Activated T-helper 2 cell treated with anti-CD3 and anti-CD28 coated beads, Interferon-gamma antibody, Interleukin-2, Interleukin-4, amounts not matched to agents 10 μg/mL and 5 μg/mL and 100 μg/mL, durations not matched to agents 14 hours and 24 hours and 36 hours (primary cell): ENCODE measurements at places on chromosomes 12 and 14. TPM values are rescaled to one million over a fixed set of nuclear protein-coding genes. Genes with fewer than 3 reads are reported as not detected.
A peak's percentile ranks its signal among the peaks of the same experiment; 100 is the strongest.

DNA sequence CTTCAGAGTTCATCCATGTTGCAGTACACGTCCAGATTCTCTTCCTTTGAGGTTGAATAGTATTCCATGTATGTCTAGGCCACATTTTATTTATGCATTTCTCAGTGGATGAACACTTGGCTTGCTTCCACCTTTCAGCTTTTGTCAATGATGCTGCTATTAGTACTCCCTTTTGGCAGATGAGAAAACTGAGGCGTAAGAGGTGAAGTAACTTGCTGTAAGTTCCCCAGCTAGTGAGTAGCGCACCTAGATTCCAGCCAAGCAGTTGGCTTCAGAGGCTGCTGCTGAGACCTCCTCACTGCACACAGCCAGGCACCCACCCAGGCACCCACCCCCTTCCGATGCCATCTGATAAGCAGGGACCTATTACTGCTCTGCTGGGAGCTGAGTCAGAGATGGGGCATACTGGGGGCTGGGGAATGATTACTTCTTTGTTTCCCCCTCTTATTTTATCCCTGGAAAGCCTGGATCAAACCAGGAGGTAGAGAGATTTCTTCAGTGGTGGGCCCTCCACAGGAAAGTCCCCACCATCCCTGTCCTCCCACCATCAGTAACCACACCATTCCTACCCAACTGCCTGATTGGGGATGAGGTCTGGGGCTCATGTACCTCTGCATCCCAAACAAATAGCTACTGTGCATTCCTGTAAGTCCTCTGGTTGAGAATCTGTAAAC lies 234.6 kb downstream of the PCNX1 start:
- no peak for DNase-seq
- H3K27ac ChIP-seq: peak overlapping the region; percentile 95
- peaks cover 61% of the 10 kb centered on the region for H3K4me1 ChIP-seq
- H3K4me3 ChIP-seq: peak overlapping the region; percentile 42
- no peaks in the 10 kb centered on the region for H3K36me3 ChIP-seq

RIPK3 gene
- total RNA-seq: 13.2 and 15.4 TPM in 2 replicates

DNA sequence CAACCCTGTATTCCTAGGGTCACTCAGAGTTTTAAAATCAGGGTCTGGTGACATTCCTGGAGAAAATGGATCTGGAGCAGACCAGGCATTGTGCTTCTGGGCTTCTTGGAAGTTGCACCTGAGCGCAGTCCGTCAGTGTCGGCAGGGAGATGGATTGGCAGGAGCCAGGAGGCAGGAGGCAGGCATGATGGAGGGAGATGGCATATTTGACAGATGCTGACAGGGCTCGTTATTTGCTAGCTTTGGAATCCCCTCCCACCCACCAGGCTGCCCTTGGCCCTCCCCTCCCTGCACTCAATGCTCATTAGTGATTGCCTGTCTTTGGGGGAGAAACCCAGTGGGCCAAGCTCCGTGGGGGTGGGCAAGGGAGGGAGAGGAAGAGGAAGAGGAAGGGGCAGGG lies 4.7 kb downstream of the CISTR start:
- no peak for DNase-seq
- H3K4me3 ChIP-seq: no peak overlapping the region
- no peak overlapping the region for H3K27ac ChIP-seq
- H3K27me3 ChIP-seq: peaks cover 35% of the 10 kb centered on the region
- peaks cover 16% of the 10 kb centered on the region for H3K4me1 ChIP-seq

KCNA5 gene
- not detected in 2 replicates for total RNA-seq

DNA sequence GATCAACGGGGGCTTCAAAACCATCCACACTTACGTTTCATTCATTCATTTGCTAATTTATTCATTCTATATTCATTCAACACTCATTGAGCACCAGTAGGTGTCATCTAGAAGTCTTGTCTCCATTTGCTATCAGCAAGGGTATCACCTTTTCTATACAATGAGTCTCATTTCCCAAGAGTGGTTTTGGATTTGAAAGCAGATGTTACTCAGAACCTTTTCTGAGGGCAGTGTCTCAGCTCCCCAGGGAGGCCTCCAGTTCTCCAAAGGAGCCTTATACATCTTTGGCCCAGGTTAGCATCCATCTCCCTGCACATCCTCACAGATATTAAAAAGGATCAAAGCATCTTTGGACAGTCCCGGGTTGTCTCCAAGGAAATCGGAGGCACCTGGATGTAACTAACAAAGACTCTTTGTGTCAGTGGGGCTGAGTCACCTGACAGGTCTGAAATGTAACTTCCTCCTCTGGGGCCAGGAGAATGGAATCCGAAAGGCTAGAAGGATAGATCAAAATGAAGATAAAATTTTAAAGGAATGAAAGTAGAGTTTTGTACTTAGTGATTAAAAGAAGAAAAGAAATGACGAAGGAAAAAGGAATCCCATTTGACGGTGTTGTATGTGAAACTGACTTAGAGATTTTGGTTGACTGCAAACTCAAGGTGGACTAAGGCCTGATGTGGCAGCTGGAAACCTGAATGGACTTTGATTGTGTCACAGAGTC lies 103.0 kb downstream of the VCPKMT start:
- no peak for DNase-seq
- peaks cover 19% of the 10 kb centered on the region for H3K36me3 ChIP-seq
- peaks cover 20% of the 10 kb centered on the region for H3K4me1 ChIP-seq
- no peaks in the 10 kb centered on the region for H3K27me3 ChIP-seq
- H3K27ac ChIP-seq: no peak overlapping the region

GRCh38 chr12:65642061-65642661 lies 182.1 kb upstream of the HMGA2 start:
- no peak overlapping the region for H3K27ac ChIP-seq
- H3K4me3 ChIP-seq: no peak overlapping the region
- H3K4me1 ChIP-seq: no peaks in the 10 kb centered on the region
- DNase-seq: no peak
- no peaks in the 10 kb centered on the region for H3K36me3 ChIP-seq

TMTC1 gene
- total RNA-seq: 1.4 TPM in 2 replicates

POP5 gene
- 64.3 and 65.7 TPM in 2 replicates for total RNA-seq

- DNase-seq: no peak
- no peaks in the 10 kb centered on the region for H3K36me3 ChIP-seq
- peaks cover 52% of the 10 kb centered on the region for H3K27me3 ChIP-seq
- H3K4me3 ChIP-seq: no peak overlapping the region
- peaks cover 16% of the 10 kb centered on the region for H3K4me1 ChIP-seq
These were observed 14.6 kb downstream of the COL2A1 start for GRCh38 chr12:47989666-47990065.

- H3K27me3 ChIP-seq: peaks cover 2% of the 10 kb centered on the region
- no peak overlapping the region for H3K27ac ChIP-seq
- H3K4me3 ChIP-seq: no peak overlapping the region
- H3K36me3 ChIP-seq: no peaks in the 10 kb centered on the region
These were observed 38.9 kb upstream of the CIT start for GRCh38 chr12:119915894-119916510.

ANGEL1 gene
- total RNA-seq: 15.0 and 15.9 TPM in 2 replicates

DNA sequence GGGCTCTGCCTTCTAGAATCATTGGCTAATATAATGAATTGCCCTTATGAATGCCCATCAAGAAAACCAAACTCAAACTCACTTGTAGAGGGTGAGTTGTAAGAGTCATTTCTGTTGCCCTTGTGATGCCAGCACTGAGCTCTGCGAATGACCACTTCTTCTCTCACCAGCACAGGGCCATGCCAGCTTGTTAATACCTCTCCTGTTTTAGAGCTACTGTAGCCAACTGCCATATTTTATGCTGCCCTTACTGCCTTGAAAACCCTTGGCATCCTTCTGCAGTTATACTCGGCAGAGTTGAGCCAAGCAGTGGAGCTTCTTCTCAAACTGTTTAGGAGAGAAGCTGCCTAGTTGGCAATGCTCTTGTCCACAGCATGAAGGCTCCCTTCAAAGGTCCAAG lies 8.1 kb downstream of the KRT75 start:
- no peaks in the 10 kb centered on the region for H3K36me3 ChIP-seq
- H3K27ac ChIP-seq: no peak overlapping the region
- H3K4me3 ChIP-seq: no peak overlapping the region
- no peaks in the 10 kb centered on the region for H3K4me1 ChIP-seq
- no peak for DNase-seq

GRCh38 chr14:72541546-72541945 lies 352.4 kb downstream of the DPF3 start:
- no peaks in the 10 kb centered on the region for H3K36me3 ChIP-seq
- no peak for DNase-seq
- no peak overlapping the region for H3K4me3 ChIP-seq
- H3K27ac ChIP-seq: no peak overlapping the region

DNA sequence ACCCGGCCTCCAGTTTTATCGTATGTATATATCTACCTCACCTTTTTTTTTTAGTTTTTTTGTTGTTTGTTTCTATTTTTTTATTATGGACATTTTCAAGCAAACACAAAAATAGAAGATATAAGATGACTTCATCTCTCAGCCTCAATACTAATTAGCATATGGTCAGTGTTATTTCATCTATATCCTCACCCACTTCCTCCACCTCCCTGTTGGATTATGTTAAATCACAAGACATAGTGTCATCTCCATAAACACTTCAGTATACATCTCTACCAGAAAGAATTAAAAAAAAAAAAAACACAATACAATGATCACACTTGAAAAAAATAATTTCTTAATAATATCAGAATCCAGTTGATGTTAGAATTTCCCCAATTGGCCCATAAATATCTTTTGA lies 34.9 kb downstream of the RAB35 start:
- no peak overlapping the region for H3K4me3 ChIP-seq
- H3K4me1 ChIP-seq: peaks cover 30% of the 10 kb centered on the region
- no peaks in the 10 kb centered on the region for H3K27me3 ChIP-seq
- H3K27ac ChIP-seq: no peak overlapping the region

DLK1 gene
- not detected in 2 replicates for total RNA-seq

GRCh38 chr12:79615596-79616560 lies 74.9 kb downstream of the PAWR start:
- no peak overlapping the region for H3K4me3 ChIP-seq
- H3K27ac ChIP-seq: no peak overlapping the region
- no peaks in the 10 kb centered on the region for H3K27me3 ChIP-seq
- no peaks in the 10 kb centered on the region for H3K36me3 ChIP-seq

GRCh38 chr12:88876857-88877256 lies 296.6 kb upstream of the KITLG start:
- H3K4me1 ChIP-seq: no peaks in the 10 kb centered on the region
- H3K27me3 ChIP-seq: peaks cover 2% of the 10 kb centered on the region
- H3K36me3 ChIP-seq: no peaks in the 10 kb centered on the region
- no peak overlapping the region for H3K4me3 ChIP-seq
- DNase-seq: no peak
- no peak overlapping the region for H3K27ac ChIP-seq

GRCh38 chr12:78666584-78666983 lies 198.0 kb upstream of the SYT1 start:
- H3K27me3 ChIP-seq: no peaks in the 10 kb centered on the region
- no peak overlapping the region for H3K4me3 ChIP-seq
- no peaks in the 10 kb centered on the region for H3K4me1 ChIP-seq
- DNase-seq: no peak
- no peak overlapping the region for H3K27ac ChIP-seq
- no peaks in the 10 kb centered on the region for H3K36me3 ChIP-seq

- no peak overlapping the region for H3K27ac ChIP-seq
These were observed 479.8 kb downstream of the ZFP36L1 start for GRCh38 chr14:68312884-68313610.

DNA sequence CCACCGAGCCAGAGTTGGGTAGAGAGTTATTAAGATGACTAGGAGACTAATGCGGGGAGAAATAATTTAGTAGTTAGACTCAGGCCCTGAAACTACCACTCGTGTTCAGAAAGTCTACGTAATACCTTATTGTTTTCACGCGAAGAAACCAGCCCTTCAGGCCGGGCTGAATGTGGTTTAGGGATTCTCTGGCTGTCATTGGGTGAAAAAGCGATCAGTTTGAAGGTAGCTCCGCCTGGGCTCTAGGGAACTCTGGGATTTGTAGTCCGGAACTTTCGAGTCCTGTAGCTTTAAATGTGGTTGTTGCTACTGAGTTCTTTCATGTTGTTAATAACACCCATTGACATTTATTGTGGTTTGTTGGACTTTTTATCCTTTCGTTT lies 549 bp upstream of the WDR89 start:
- DNase-seq: peak; percentile 81
- peaks cover 16% of the 10 kb centered on the region for H3K4me1 ChIP-seq
- H3K4me3 ChIP-seq: peak overlapping the region; percentile 92
- peak overlapping the region; percentile 98 for H3K27ac ChIP-seq

GRCh38 chr12:1540690-1541089 lies 53.7 kb downstream of the FBXL14 start:
- no peak overlapping the region for H3K4me3 ChIP-seq
- H3K36me3 ChIP-seq: no peaks in the 10 kb centered on the region

GRCh38 chr12:139585-139984 lies 73.0 kb downstream of the IQSEC3 start:
- no peak overlapping the region for H3K4me3 ChIP-seq
- no peaks in the 10 kb centered on the region for H3K36me3 ChIP-seq
- H3K4me1 ChIP-seq: peaks cover 4% of the 10 kb centered on the region
- H3K27ac ChIP-seq: no peak overlapping the region

- H3K27ac ChIP-seq: no peak overlapping the region
- H3K27me3 ChIP-seq: no peaks in the 10 kb centered on the region
- DNase-seq: no peak
These were observed 6.7 kb downstream of the DDX47 start for GRCh38 chr12:12819752-12820311.

DNA sequence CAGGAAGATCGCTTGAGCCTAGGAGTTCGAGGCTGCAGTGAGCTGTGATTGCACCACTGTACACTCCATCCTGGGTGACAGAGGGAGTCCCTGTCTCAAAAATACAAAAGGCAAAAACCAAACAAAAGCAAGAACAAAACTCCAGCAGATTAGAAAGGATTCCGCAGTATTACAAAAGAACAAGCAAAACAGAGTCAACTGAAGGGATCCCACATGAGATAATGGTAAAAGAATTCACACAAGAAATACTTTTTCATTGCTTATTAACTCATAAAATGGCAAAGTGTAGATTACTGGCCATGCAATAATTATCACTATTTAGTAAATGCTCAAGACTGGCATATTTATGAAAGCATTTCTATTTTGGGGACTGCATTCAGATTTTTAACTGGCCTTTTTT lies 35.4 kb downstream of the BEST3 start:
- peaks cover 27% of the 10 kb centered on the region for H3K27me3 ChIP-seq
- H3K4me1 ChIP-seq: no peaks in the 10 kb centered on the region

DNA sequence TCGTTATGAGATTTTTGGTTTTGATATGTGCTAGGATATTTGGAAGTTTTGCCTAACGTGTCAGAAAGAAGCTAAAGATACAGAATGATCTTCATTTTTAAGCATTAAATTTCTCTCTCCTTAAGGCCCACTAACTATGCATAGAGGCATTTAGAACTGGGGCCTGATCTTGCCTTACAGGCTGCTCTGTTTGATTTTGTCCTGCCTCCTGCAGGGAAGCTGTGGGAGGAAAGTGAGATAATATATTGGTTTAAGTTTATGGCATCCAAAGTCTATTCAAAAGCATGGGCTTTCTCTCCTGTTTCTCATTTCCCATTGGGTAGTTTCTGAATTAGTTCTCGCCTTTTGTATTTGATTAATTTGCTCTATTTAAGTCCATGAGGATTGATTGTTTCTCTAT lies 250.3 kb upstream of the FBXO33 start:
- H3K4me1 ChIP-seq: peaks cover 16% of the 10 kb centered on the region
- no peak overlapping the region for H3K27ac ChIP-seq
- DNase-seq: no peak
- H3K36me3 ChIP-seq: no peaks in the 10 kb centered on the region
- H3K27me3 ChIP-seq: no peaks in the 10 kb centered on the region

ASIC1 gene
- 20.4 and 20.7 TPM in 2 replicates for total RNA-seq

DNAL1 gene
- 6.0 and 6.2 TPM in 2 replicates for total RNA-seq

GRCh38 chr12:108302016-108302402 lies 37.1 kb downstream of the CMKLR1 start:
- no peaks in the 10 kb centered on the region for H3K36me3 ChIP-seq
- H3K27ac ChIP-seq: no peak overlapping the region
- H3K27me3 ChIP-seq: peaks cover 9% of the 10 kb centered on the region
- H3K4me3 ChIP-seq: no peak overlapping the region

KLRB1 gene
- 0.32 TPM in 1 of 2 replicates, not detected in the other for total RNA-seq

GRCh38 chr12:64418209-64418608 lies 14.0 kb downstream of the XPOT start:
- H3K27ac ChIP-seq: peak overlapping the region; percentile 72
- peaks cover 17% of the 10 kb centered on the region for H3K4me1 ChIP-seq
- peaks cover 80% of the 10 kb centered on the region for H3K36me3 ChIP-seq
- H3K27me3 ChIP-seq: no peaks in the 10 kb centered on the region
- no peak for DNase-seq
